ENCODE measurements at places on chromosomes 11 and 22.

DNA sequence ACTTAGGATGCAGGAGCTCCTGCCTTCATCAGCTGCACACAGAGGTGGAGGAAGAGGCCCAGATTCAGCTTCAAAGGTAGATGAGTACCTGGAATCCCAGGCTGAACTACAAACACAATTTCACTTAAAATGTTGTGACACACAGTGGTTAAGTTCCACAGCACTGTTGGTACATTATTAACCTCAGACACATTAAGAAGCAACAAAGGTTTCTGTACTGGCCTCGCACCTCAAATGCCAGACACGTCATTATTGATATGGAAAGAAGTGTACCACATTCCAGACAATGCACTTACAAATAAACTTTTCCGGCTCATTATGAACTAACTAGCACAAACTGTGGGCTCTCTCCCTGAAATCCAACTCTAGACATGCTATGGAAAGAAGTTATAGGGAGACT lies 34.6 kb downstream of the PRDM10 start:
- DNase-seq = no peak

DNA sequence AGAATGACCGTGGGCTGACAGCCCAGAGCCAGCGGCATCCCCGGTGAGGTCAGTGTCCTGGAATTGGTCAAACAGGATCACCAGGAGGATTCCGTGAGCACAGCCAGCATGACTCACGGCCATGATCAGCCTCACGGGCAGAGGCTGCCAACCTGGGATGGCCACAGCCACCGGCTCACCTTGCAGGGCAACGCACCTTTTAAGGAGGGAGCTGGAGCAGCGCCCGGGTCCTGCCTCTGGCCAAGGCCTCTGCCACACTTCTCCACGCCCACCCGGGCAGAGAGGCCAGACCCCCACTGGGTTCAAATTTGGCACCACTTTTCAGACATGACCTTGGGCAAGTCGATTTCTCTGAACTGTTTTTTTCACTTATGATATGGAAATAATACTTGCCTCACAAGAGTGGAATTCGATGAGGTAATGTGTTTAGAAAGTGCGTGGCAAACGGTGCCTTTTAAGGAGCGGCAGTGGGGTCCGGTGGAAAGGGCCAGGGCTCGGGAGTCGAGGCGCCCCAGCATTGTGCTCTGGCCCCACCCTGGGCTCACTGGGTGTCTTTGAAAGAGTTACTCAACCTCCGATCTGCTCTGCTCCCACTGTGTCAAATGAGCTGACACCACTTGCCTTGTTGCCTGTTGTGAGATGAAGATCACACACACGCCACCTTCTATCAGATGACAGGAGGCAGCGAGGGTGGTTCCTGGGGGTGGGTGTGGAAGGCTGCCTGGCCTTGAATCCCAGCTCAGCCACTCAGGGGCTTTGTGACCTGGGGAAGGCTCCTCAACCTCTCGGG lies 16.0 kb downstream of the TXN2 start:
- DNase-seq = no peak

GRCh38 chr22:50600538-50600937 lies at the start of gene MAPK8IP2:
MAPK8IP2 (plus strand) TSS chr22:50600793; CDS start chr22:50600819, 26 bp downstream.
- no peak for DNase-seq

GRCh38 chr11:1597331-1597993 lies 632 bp downstream of the KRTAP5-2 start:
- no peak for DNase-seq

GRCh38 chr11:122007601-122008071 lies 108.4 kb downstream of the BLID start:
- no peak for DNase-seq

DNA sequence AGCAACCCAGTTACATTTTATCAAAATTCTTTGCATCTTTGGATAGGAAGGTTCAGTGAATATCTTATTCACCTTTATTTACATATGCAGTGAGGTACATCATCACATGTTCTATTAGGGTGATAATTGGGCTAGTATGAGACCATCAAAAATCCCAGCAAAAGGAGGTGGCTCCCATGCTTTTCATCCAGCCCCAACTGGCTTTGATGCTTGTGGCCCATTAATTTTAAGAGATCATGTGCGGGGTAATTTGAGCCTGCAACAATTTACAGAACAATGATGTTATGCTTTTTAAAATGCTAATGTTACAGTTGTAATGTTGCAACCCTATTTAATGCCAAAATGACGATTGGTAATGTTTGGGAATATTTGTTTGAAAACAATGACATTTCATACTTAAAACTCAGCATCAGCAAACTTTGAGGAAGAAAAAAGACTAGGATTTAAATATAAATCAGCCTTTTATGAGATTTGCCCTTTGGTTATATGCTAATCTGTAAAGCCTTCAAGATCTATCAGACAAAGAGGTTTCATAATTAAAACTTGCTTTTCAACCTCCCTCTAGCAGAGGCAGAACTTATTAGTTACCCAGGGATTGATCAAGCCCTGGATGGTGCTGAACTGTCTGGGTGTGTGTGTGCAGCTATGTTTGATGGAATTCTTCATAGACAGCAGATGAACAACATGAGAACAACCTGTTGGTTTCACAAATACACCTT lies 183.5 kb upstream of the SORL1-AS1 start:
- no peak for DNase-seq

DNA sequence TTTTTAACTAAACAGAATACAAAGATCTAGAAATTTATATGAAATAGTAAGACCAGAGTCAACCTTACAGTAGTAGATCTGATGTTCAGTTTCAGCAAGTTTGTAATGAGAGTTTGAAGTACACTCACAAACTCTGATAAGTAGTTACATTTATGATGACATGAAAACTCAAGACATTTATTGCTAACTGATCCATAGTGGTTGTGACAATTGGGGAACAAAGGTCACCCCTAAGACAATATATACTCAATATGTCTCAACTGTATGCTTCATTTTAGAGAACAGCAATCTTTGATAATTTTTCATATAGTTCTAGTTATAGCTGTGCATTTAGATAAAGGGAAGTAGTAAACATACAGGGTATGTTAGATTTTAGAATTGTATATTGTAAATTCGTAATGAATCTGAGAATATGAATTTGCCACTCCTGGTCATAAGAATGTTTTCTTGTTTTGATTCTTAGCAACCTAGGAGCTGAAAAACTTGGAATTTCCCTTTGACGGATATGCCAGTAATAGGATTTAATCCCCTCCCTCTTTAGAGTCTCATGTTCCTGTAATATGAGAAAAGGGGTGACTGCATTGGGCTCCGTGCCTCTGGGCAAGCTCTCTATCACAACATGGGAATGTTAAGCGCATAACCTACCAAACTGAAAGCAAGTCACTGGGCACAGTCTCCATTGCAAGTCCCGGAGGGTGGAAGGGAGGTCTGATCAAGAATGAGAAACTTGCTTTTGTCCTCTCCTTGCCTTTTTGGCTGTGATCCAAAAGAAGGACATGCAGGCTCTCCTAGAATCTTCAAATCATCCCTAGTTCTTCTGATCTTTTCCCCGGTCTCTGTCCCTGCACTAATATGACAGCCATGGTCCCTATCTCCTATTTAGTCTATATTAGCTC lies 11.4 kb downstream of the OR10D3 start:
- DNase-seq = no peak

DNA sequence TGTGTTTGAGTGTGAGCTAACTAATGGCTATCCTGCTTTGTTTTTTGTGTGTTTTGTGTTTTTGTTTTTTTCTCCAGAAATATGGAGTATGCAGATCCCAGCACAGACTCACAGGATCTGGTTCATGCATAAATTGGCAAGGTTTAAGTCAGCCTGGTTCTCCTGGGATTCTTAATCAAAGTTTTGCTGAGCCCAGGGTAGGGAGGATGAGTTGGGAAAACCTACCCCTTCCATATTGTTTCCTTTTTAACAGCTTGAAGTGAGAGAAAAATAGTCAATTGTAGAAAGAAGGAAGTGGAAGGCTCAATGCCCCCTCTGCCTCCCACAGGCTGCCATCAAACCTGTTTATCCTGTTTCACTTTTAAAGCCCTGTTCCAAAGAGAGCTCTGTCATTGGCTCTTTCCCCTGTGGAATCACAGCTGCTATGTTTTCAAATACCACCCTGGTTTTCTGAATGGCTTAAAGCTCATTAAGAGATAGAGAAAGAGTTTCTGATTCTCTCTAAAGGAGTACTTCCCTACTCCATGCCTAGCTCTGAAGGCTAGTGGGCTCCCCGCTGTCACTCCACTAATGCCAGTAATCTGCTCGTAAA lies 23.4 kb upstream of the CADM1 start:
- no peak for DNase-seq

GRCh38 chr11:99554232-99554903 lies 533.6 kb downstream of the CNTN5 start:
- no peak for DNase-seq

GRCh38 chr11:11381471-11382105 lies 28.5 kb upstream of the CSNK2A3 start:
- DNase-seq = no peak

- DNase-seq = no peak
Measured at GRCh38 chr11:69486056-69486772, 4.8 kb downstream of the LINC01488 start.

DNA sequence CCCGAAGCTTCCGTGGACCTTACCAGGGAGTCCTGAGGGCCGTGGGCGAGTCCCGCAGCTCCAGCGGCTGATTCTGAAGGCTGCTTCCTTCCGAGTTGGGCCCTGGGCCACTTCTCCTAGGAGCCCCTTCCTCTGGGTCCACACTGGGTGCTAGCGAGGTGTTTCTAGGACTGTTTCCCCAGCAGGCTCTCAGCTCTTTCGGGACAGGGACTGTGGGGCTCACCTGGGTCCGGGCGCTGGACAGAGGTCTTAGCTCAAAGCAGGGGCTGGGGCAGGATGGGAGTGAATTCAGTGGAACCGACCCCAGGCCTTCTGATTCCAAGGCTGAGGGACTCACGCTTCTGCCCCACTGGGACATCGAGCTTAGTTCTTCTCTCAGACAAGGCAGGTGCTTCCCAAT lies 29.3 kb upstream of the CSNK1E start:
- DNase-seq = no peak

DNA sequence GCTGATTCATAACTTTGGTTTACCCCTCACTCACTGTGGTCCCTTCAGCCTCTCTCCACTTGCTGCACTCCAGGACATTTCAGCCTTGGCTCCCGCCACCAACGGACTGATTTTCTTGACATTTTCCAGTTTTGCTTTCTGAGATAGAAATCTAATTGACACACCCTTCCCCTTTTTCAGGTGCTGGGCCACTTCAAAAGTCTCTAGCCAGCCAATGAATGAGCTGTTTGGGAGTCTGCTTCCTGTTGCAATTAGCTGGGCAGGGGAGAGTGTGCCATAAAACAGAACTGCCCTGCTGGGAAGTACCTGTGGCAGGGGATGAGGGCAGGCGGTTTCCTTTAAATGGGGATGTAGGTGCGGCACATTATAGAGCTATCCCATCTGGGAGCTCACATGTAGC lies 21.1 kb upstream of the PLET1 start:
- DNase-seq = no peak

- no peak for DNase-seq
Measured at GRCh38 chr22:31281733-31282132, 10.6 kb downstream of the PIK3IP1 start.

- DNase-seq = no peak
Measured at GRCh38 chr11:128695539-128696221, 1.8 kb downstream of the FLI1 start.

GRCh38 chr11:48101958-48102357 lies 114.7 kb upstream of the OR4B1 start:
- DNase-seq = no peak

DNA sequence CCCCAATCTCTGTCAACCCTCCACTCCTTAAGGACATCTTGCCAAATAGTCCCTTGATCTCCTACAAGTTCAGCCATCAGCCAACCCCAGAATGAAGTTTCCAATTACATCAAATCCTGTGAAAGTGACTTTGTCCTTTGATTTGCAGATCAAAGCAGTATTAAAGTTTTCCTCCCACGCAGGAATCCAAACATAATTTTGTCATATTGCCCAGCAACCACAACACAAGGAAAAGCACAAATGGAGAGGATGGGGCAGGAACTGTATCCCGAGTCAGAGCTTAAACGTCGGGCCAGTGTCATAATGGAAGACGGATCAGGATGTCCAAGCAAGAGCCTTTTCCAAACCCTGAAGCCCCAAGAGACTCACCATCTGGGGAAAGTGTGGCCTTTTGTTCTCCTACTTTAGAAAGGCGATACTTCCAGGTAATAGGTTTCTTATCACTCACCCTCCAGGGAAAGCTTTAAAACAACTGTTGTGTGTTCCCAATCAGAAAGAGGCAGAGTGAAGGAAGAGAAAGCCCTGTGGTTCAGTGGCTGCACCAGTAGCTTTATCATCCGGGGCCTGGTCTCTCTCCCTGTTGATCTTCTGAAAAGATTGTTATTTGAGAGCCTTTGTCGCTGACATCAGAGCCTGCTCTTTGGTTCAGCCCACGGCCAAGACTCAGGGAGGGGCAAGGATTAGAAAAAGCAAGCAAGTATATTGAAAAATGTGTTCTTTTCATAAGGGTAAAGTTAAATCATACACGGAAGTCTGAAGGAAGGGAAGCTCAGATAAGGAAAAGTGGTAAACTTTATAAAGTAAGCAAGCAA lies 41.7 kb downstream of the EXPH5 start:
- no peak for DNase-seq

GRCh38 chr11:8039530-8040260 lies 41.3 kb upstream of the TUB start:
- DNase-seq = no peak

All from stimulated activated CD4-positive, alpha-beta T cell treated with anti-CD3 and anti-CD28 coated beads, TNF-alpha, amount 100 ng/mL, for 4 hours (primary cell).